ENCODE measurements at places on chromosomes 3 and 15.

- DNase-seq = peak; percentile 86
Measured at GRCh38 chr3:129112308-129113052, 9.1 kb downstream of the RAB43 start.

- no peak for DNase-seq
Measured at GRCh38 chr3:72753495-72753894, 94.8 kb downstream of the SHQ1 start.

GRCh38 chr15:38074029-38074428 is 139.6 kb downstream of the TMCO5A start:
- DNase-seq = no peak

GRCh38 chr3:46848271-46849044 is 14.8 kb downstream of the MYL3 start:
- DNase-seq = peak; percentile 64

GRCh38 chr3:187856555-187856954 is 111.3 kb upstream of the BCL6 start:
- DNase-seq = no peak

All from activated CD8-positive, alpha-beta T cell treated with anti-CD3 and anti-CD28 coated beads for 36 hours (primary cell).